ENCODE measurements at places on chromosomes 5 and 9. TPM values are rescaled to one million over a fixed set of nuclear protein-coding genes. Genes with fewer than 3 reads are reported as not detected.

SLC6A3 gene
- not detected for total RNA-seq

CKMT2 gene
- total RNA-seq, result not detected

IL33 gene
- total RNA-seq, result 45.9 TPM

GPX8 gene
- total RNA-seq, result 101 TPM

SPINK6 gene
- not detected for total RNA-seq

MRRF gene
- 58.4 TPM for total RNA-seq

ZDHHC11 gene
- total RNA-seq, result 0.80 TPM

GOLGA1 gene
- total RNA-seq, result 14.8 TPM

PCDHGA4 gene
- total RNA-seq, result 2.2 TPM

BASP1 gene
- 92.2 TPM for total RNA-seq

AK8 gene
- 0.13 TPM for total RNA-seq
